ENCODE measurements at places on chromosomes 5 and 9.

GRCh38 chr9:69743930-69744329 lies 15.9 kb downstream of the PTAR1 start:
- no peak for DNase-seq

DNA sequence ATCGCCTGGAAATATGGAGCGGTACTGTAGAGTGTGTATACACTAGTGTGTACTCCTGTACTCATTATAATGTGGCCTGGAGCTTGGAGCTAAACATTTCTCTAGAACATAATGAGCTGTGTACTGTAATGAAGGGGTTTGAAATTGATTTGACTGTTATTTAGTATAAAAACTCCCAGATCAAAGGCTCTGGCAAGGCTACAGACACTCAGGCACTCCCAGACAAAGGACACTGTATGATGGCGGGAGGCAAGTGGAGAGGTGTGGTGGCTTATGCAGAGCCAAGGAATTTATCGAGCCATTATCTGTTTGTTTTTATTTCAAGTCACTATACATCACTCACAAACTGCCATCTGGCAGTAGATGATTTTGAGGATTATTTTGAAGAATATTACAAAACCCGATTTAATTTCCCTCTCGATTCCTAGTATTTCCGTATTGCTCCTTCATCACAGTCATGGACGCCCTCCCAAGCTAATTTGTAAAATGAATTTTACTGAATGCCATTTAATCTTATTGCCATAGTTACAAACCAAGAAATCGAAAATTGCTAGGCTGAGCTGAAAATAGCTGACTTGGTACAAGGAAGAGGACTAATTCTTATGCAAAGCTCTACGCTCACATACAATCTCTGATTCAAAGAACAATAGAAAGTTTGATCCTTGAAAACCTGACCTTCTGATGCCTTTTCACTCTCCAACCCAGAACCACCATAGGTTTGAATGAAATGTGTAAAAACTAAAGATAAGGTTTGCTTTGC lies 240.2 kb upstream of the SEMA6A start:
- DNase-seq: no peak

- no peak for DNase-seq
These were observed 8.5 kb downstream of the MYO10 start for GRCh38 chr5:16927613-16928012.

DNA sequence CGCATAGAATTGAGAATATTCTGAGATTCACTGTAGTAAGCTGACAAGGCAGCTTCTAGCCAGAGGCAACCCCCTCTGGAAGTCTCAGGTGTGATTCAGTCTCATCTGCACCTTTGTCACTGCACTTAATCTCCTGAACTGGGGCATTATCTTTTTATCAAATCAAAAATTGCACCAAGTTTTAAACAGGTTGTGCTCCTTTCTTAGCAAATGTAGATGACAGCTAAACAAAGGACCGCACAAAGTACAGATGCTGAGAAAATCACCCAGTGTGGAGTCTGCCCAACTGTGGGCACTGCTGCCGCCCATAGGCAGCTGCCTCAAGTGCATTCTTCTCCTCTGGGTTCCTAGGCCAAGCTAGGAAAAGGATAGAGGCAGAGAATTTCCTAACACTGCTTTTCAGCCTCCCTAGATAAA lies 51.1 kb downstream of the STARD4 start:
- DNase-seq: no peak

DNA sequence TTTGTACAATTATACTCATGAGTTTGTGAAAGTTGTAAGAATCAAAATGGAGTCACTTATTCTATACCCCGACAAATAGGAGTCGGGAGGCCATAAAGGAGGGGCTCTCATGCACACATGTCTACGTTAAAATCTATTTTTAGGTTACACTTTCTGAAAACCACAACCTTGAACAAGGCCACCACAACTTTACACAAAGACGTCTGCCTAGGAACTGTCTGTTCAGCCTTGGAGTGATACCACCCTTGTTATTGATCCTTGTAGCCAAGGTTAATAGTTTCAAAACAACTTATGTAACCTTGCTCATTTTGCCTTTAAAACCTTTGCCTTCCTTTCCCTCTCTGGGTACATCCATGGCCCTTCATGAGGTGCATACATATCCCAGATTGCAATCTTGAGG lies 4.1 kb upstream of the NDFIP1 start:
- DNase-seq: no peak

DNA sequence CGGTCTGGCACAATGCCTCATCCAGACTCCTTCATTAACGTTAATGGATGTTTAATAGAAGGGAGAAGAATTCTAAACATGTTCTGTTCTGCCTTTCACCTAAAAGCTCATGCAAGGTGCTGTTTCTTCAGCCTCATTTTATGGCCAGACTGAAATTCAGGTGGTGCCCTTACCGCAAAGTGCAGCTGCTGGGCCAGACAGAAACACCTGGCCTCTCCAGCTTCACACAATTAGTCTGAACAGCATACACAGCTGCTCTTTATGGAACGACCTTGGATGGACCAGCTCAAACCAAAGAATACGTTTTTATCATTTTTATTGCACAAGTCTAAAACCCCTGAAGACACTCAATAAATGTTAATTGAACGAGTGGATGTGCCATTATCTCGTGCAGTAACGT lies 4.6 kb downstream of the SNCAIP start:
- no peak for DNase-seq

- DNase-seq: no peak
These were observed 82.1 kb downstream of the LMX1B start for GRCh38 chr9:126695701-126696400.

DNA sequence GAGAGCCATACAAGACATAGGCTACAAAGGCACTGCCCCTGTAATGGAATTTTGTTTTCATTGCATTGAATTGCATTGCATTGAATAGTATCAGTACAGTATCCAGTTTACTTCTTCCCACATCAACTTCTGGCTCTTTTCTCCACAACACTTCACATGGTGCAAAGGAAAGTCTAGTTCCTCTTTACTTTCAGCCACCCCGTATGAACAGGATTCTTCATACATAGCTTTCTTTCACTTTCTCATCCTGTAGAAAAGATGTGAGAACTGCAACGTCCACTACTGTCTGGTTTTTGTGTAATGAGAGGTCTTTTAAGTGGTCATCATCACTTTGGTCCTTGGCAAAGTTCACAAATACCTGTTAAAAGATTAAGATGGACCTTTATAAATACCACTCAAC lies 20.2 kb downstream of the NIPSNAP3B start:
- no peak for DNase-seq

DNA sequence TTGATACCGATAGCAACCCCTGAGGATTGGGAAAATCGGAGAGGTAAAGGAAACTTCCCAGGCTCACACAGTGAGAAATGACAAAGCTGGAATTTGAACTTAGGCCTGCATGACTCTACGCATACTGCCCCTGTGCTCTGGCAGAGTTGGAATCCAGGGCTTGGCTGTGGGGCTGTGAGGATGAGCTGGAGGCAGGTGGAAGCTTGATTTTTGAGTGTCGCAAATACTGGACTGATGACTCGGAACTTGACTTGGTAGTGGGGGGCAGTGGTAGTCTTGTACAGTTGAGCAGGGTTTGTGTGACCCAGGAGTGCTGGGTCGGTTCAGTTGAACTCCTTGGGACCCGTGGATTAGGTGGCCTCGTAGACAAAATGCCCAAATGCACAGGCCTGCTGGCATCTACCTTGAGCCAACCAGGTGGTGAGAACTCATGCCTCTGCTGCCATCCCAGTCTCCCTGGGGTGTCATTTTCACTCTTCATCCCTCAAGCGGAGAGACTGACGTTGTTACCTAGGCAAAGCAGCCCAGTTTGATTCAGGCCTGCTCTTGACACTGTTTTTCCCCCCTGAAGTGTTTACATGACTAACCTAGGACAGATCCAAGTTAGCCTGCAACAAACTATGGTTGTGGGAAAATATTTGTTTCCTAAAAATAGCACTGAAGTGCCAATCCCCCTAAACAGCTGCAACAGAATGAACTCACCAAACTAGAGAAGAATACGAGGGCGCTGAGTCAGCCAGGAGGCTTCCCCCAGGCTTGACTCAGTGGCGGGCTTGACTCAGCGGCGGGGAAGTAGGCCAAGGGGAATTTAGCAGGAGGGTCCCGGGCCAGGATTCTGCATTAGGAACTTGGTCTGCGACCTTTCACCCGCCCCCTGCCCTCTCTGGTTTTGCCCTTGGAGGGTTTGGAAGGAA lies 45.7 kb upstream of the ORM1 start:
- no peak for DNase-seq

DNA sequence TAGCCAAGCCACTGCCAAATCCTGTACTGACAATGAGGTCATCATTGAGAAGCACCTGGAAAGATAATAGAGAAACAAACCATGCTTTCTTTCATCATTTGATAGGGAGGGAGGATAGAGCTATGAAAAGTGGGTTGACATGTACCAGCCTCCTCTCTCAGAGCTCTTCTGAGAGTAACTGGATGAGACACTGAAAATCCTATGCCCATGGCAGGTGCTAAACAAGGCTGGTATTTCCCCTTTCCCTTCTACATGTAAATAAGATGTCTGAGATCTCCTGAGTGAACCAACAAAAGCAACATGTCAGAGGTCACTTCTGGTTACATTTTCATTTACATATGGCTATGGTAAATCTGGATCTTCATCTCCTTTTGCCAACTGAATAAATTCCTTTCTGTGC lies 45.3 kb upstream of the TRAF1 start:
- no peak for DNase-seq

GRCh38 chr9:84831377-84831776 lies 161.8 kb downstream of the NTRK2 start:
- DNase-seq: no peak

DNA sequence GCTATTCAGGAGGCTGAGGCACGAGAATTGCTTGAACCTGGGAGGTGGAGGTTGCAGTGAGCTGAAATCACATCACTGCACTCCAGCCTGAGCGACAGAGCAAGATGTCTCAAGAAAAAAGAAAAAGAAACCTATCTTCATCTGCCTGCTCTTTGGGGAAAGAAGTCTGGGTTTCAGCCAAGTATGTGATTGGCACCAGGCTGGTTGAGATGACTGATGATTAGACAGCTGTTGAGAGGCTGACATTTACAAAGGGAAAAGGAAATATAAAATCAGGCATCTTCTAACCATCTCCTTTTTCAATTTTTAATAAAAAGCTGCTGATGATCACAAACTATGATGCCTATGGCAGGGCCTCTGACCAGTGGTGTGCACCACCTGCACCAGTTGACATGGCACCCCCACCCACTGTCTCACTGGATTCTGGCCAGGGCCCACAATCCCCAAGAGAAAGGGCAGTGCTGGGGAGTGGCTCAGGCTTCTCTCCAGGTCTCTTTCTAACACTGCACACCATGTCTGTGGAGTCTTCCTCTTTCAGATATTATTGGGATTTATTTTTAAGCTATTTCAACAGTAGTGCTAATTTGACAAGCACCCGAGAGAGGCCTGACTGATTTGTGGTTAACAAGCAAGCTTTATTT lies 17.2 kb upstream of the C5orf15 start:
- no peak for DNase-seq

DNA sequence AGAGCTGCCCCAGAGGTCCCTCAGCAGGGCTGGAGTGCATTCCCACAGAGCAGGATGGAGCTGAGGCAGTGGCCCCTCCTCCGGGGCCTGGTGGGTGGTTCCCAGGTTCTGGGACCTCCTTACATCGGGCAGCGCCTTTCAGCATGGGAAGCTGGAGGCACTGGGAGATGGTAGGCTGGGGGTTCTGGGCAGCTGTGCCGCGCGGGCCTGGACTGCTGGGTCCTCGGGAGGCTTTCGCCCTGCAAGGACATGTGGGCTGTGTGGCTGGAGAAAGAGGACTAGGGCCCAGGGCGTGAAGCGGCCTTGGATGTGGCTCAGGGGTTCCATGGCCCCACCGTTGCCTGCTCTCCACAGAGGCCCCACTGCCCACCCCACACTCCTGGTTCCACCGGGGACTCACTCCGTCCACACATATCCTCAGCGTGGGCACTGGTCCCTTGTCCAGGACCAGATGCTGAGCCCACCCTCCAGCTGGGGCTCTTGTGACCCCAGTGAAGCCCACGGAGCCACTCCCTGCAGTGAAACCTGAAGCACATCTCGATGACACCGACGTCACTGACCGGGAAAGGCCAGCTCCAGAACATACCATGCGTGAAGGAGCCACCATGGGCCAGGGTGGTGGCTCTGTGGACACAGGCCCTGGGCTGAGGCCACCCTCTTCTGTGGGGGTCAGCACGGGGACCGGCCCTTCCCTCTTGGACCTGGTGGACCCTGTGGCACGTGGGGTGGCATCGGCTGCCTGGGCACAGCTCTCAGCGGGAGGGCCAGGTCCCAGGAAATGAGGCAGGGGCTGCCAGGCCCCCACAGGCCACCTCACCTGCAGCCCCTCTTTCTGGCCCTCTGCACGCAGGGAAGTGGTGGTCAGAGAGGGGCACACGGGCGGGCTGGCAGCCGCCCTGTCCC lies 31.5 kb upstream of the NKD2 start:
- no peak for DNase-seq

- no peak for DNase-seq
These were observed 78.2 kb upstream of the RXRA start for GRCh38 chr9:134247918-134248631.

GRCh38 chr9:126852086-126852688 lies 8.3 kb upstream of the ZBTB34 start:
- no peak for DNase-seq

DNA sequence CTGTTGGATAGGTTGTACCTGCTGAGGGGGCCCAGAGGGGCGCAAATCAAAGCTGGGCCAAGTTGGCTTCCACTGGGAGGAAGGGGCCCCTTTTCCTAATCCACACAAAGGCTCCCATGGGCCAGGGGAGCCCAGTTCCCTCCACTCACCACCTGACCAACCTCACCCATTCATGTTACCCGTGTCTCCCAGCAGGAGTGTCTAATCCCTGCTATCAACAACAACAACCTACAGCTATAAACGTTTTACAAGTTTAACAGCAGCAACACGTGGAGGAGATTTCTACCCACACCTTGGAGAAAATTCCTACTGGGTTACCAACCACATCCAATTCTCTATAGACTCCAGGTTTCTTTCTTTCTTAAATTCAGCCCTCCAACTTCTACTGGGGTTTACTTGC lies 216.2 kb downstream of the SLIT3 start:
- no peak for DNase-seq

DNA sequence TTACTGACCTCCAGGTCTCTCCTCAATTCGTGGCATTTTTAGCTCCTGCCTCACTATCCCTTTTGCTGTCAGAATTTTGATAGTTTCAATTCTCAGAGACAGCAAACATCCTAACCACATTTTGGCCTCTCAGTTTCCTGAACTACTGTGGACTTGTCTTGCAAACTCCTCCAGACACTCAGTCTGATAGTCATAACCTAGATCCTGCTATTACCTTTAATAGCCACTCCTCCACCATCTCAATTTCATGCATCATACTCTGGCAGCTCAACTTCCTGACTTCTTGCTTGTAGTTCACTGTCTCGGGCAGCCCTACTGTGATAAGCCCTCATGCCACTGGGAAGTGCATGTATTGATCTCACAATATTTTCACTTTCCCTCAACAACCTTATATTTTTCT lies 481.8 kb upstream of the CDH18 start:
- no peak for DNase-seq

GRCh38 chr5:131279204-131279603 lies 15.4 kb downstream of the CDC42SE2 start:
- no peak for DNase-seq

GRCh38 chr5:60297658-60298057 lies 402.3 kb downstream of the DEPDC1B start:
- DNase-seq: no peak

- DNase-seq: no peak
These were observed 681.9 kb upstream of the ARRDC3 start for GRCh38 chr5:92064993-92065392.

- no peak for DNase-seq
These were observed 92.5 kb upstream of the ITGA2 start for GRCh38 chr5:52896534-52897237.

- no peak for DNase-seq
These were observed 431.1 kb downstream of the DTWD2 start for GRCh38 chr5:118557251-118557661.

GRCh38 chr5:63923914-63924313 lies 38.3 kb downstream of the HTR1A start:
- DNase-seq: no peak
